ENCODE measurements at places on chromosomes 1 and 21.
A peak's percentile ranks its signal among the peaks of the same experiment; 100 is the strongest.

GRCh38 chr1:228749765-228750164 is 14.5 kb downstream of the RHOU start:
- no peak for DNase-seq

DNA sequence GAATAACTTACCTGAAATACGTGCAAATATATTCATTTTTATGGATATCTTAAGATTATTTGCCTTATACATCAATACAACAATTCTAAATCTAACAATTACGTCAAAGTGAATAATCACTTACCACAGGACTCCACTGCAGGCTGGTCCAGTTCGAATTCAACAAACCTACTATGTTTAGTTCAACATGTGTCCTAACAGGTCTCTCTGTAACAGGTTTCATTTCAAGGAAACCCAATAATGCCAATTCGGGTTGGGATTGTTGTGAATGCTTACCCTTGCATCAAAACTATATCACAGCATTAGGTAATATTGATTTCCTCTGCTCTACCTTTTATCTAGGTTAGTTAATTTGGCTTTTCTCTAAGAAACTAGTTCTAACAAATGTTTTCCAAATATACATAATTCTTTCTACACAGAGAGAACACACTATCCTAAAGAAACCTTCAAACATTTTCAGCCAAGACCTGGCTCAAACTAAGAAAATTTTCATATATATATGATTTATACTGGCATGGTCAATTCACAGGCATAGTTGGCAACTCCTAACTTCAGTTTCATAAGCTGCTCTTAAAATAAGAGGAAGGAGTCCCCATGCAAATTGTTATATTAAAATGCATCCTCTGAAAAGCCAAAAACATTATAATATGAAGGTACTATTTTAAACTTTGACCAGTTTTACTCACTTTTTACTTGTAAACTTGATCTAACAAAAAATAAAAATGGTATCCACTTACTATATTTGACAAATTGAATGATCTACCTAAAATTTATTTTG is 4.5 kb downstream of the IVNS1ABP start:
- DNase-seq: no peak

DNA sequence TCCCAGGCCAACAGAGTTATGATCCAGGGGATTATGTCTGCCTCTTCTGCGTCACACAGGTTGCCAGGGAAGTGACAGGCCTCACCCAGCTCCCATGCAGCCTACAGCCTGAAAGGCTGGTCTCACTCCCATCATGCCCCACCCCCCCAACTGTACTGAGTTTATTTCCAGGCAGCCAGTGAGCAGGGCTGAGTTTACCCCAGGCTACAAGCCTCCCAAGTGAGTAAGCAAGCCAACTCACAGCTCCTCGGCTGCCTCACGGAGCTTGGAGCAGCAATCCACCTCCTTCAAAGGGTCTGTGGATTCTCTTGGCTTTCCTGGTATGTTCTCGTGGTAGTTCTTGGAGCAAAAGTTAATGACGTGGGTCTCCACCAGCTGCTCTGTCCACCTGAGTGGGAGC is 1147.6 kb upstream of the ADGRL4 start:
- no peak for DNase-seq

GRCh38 chr1:180144659-180145357 is 9.9 kb upstream of the QSOX1 start:
- DNase-seq: no peak

- DNase-seq: no peak
Observed at GRCh38 chr1:194862129-194862528, 1675.7 kb upstream of the B3GALT2 start.

DNA sequence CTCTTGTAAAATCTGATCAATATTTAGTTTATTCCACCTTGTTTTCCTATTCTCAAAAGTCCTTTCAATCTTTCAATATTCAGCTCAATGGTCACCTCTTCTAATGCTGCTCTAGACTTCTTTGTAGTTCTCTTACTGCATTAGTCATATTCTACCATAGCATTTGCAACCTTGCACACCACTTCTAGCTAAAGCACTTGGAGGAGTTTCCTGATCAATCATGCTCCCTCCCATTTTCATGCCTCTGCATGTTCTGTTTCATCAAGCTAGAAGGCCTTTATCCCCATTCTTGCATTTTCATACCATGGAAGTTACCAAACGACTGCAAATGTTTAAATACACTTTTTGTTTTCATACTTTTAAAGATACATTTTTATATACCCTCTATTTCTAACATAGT is 72.1 kb downstream of the SLC5A9 start:
- DNase-seq: no peak

GRCh38 chr1:65880611-65881010 is 87.9 kb downstream of the PDE4B start:
- DNase-seq: no peak

- no peak for DNase-seq
Observed at GRCh38 chr1:84271441-84272151, 29.9 kb upstream of the SAMD13 start.

- DNase-seq: no peak
Observed at GRCh38 chr1:41329662-41330587, 31.3 kb upstream of the FOXO6 start.

DNA sequence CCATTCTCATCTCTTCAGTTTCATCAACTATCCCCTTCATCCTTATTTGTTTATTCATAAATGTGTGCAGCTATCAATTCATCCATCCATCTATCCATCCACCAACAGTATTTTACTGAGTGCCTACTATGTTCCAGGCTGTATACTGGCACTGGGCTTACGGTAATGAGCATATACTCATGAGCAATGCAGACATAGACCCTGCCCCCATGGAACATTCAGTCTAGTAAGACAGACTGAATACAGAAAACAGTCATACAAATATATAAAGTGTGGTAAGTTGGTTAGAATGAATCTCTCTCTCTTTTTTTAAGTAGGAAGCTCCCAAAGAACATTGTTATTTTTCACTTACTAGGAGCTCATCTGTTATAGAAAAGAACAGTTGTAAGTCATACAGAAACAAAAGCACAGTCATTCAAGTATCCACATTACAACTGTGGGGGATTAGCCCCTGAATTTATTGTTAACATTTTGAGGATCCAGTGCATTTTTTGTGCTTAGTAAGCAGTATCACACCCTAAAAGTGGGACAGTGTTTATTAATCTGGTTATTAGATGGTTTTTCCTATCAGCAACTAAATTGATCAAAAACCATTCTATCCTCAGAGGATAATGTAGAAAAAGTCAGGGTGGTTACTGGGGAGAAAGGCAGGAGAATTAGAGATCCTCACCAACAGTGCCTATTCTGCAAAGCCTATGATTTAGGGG is 3.6 kb downstream of the SLC16A4 start:
- no peak for DNase-seq

- no peak for DNase-seq
Observed at GRCh38 chr1:156439777-156440183, 60.8 kb downstream of the MEF2D start.

- no peak for DNase-seq
Observed at GRCh38 chr1:9151328-9151860, 22.5 kb upstream of the GPR157 start.

DNA sequence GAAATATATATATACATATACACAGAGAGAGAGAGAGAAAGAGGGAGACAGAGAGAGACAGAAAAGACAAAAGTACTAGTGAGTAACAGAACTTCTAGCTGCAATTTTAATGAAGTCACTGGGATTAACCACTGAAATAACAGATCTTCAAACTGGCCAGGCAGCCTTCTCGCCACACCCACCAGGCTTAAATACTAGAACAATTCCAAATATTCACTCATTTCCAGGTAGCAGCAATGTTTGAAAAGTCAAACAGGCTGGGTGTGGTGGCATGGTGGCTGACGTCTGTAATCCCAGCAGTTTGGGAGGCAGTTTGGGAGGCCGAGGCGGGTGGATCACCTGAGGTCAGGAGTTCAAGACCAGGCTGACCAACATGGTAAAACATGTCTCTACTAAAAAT is 5.2 kb downstream of the PRDX1 start:
- DNase-seq: no peak

DNA sequence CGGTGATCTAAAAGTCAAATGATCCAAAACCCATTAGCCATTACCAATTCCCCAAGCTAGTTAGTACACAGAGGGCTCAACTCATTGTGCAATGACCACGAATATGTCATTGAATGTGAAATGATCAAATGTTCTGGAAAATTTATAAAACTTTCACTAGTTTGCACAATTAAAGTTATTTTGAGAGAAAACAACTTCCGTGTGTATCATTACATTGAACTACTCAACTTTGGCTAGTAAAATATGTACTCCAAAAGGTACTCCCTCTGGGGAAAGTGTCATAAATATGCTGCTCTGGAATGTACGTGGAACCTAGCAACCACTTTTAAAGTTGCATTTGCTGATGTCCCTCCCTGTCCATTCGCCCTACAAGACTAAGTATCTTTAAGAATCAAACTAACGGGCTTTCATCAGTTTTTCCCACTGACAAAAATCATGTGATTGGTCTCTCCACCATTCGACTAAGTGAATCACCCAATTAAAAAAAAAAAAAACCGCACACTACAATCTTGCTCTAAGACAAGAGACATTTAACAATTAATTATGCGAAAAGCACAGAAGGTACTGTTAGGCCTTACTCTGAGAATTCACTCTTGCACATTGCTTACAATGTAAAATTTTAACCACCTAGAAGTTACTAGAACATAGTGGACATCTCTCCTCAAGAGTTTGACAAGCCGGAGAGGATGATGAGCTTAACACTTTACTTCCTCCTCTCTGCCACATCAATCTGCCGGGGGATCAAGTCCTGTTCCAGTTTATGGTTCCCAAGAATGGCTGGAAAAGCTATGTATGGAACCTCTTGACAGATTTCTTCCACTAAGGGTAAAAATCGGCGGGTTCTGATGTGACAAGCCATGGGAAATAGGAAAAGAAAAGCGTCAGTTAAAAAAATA is 1.2 kb downstream of the ACBD3 start:
- peak; percentile 60 for DNase-seq

- no peak for DNase-seq
Observed at GRCh38 chr1:245583575-245584330, 429.0 kb downstream of the KIF26B start.

- DNase-seq: no peak
Observed at GRCh38 chr1:6188466-6188865, 8.3 kb upstream of the CHD5 start.

DNA sequence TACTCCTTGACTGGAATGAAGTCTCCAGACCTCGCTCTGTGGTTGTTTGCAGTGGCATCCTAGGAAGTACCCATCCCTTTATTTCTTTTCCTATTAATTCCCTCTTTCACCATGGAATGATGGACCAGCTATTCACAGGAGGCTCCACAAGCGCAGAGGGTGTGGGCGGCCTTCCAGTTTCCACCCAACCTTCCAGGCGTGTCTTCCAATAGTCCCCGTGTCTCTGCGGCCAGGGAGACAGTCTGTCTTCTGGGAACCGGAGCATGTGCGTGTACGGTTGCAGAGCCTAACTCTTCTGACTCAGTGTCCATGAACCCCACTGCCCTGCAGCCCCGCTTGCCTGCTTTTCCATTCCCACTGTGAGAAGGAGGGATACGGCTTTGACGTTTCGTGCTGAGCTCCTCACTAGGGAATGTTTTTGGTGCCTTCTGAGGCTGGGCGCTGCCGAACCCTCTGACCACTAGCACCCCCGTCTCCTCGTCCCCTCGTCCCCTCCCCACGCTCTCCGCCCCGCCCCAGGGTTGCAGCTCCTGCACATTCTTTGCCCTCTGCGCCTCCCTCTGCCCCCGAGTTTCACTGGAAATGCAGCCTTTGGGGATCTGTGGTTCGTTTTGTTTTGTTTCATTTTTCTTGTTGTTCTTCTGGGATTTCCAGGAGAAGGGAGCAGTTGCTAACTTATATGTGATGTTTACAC is 26.3 kb upstream of the FAM3B start:
- DNase-seq: no peak

GRCh38 chr21:44297525-44298290 is 2.1 kb upstream of the PFKL start:
- DNase-seq: peak; percentile 81

- DNase-seq: no peak
Observed at GRCh38 chr1:65469889-65470340, 49.4 kb downstream of the LEPR start.

DNA sequence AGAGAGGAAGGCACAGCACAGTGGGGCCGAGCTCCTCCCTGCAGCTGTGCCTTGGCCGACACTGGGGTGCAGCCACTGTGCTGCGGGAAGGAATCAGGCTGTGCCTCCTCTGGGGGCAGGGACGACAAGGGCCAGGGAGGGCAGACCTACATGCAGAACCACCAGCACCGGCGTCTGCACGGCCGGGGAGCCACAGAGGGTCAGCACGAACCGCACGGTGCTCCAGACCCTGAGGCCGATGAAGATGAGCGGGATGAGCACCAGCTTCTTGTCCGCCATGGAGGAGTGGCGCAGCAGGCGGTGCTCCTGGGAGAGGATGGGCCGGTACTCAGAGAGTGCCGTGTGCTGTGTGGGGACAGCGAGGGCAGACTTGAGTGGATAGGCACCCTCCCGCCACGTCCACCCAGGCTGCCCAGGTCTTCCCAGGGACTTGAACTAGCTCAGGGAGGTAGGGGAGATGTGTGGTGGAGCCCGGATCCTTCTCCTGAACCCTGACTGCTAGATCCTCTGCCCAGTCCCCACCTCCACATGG is 23.5 kb downstream of the GPR157 start:
- no peak for DNase-seq

- no peak for DNase-seq
Observed at GRCh38 chr1:172781513-172782140, 122.7 kb downstream of the FASLG start.

- peak; percentile 30 for DNase-seq
Observed at GRCh38 chr21:45074048-45074817, at the start of gene ADARB1. Gene ADARB1 (plus strand): TSS chr21:45074580. CDS start chr21:45171657, 97,077 bp downstream.

DNA sequence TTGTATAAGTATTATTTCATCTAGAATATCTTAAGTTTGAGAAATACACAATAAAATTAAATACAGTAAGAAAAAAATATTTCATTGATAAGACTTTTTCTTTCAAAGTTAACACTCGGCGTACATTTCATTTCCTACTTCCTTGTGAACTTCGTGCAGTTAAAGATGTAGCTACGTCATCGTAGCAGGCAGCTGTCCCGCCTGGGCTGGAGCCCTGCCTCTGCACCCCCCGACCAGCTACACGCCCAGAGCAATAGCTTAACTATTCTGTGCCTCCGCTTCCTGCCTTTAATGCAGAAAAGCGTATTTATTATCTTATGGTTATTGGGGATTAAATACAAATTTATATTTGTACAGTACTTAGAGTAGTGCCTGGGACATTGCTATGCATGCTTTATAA is 53.5 kb downstream of the CLSTN1 start:
- no peak for DNase-seq

DNA sequence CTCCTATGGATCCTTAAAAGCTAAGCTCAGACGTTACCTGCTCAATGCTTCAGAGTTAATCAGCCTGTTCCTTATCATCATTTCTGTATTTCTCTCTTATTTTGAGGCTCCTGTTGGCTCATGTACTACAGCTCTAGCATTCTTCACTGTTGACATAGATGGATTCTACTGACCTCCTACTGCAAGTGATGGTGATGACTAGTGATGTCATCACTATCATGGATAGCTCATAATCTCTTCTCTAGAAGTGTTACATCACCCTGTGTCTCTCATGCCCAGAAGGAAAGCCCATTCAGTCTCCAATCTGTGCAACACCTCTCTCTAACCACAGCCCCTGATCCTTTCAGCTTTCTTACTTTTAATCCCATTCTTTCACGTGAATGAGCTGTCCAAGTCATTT is 168.2 kb upstream of the DPT start:
- no peak for DNase-seq
